ENCODE measurements at places on chromosomes 7 and 10. TPM values are rescaled to one million over a fixed set of nuclear protein-coding genes. Genes with fewer than 3 reads are reported as not detected.

CDC14C gene
- total RNA-seq: 0.05 TPM

GRCh38 chr10:111209692-111210091, 132.9 kb downstream of the ADRA2A start:
- DNase-seq: no peak

DNA sequence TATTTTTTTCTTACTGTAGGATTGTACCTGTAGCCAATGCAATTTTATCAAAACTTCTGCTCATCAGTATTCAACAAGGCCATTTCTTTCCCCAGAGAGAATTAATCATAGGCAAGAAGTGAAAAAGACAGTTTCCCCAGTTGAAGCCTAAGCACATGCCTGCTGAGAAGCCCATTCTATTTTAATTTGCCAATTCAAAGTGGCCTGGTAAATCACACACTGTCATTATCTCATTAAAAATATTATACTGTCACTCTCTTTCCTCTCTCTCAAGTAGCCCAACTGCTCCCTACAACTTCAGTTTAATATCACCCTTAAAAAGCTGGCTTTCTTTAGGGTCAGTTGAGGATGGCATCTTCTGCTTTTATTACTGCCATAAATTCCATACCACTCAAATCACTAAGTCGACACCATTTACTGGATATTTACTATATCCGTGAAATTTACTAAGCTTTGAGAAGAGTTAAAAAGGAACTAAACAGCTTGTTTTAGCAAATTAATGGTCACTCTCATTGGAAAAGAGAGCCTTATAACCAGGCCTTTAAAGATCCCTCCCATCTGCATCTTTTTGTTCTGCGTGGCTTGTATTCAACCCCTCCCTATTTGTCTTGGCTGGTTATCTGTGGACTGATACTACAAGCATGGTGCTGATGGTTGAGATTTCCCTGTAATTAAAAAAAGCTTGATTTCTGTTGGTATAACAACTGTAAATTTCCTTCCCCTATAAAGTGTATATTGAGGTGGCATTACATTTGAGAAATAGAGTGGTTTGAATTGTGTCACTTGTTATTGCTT, 30.6 kb downstream of the COL28A1 start:
- no peak for DNase-seq

GRCh38 chr7:5452937-5453540, 29.4 kb upstream of the TNRC18 start:
- DNase-seq: no peak

All from renal cortical epithelial cell (primary cell).